NCI-H2081 (cell line): ENCODE measurements at places on chromosomes 16 and 17.

DNA sequence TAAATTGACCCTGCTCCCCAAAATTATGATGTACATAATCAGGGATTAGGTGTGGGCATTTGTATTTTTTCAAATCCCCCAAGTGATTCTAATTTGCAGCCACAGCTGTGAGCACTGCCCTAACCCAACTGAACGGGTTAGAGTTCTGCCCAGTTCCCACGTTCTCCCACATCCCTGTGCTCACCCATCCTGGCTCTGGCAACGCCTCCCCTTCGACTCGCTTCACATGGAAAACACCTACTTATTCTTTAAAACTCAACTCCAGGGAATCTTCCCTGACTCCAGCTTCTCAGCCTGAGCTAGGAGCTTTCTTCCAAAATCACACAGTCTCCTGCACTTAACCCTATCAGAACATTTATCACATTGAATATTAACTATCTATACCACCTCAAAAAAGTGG lies 17.6 kb upstream of the C16orf82 start:
- DNase-seq = no peak

DNA sequence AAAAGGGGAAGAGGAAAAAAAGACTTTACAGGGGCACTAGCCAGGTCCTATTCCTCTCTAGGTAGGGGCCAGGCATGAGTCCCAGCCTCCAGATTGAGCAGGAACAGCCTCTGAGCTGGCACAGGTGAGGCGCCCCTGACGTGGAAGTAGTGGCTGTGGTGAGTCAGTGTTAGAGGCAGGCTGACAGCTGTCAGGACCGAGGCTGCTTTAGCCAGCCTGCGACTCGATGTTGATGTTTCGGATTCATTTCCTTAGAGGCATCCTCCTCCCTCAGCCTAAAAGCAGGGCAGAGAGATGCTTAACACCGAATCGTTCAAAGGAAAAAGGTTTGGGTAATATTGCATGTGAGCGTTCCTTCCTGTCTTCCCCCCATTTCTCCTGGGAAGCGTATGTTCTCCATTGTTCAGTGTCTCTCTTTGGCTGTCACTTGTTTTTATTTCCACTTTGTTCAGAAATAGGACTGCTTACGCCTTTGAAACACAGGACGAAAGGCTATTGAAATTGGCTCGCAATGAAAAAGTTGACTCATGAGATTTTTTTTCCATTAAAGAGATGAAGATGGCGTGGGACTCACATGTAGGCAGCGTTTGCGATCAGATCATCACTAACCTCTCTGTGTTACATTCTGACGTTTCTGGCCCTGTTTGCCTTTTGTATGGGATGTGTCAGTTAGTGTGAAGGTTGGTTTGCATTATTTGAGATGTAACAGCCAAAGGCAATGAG lies 1.3 kb downstream of the KIAA0513 start:
- DNase-seq = no peak

DNA sequence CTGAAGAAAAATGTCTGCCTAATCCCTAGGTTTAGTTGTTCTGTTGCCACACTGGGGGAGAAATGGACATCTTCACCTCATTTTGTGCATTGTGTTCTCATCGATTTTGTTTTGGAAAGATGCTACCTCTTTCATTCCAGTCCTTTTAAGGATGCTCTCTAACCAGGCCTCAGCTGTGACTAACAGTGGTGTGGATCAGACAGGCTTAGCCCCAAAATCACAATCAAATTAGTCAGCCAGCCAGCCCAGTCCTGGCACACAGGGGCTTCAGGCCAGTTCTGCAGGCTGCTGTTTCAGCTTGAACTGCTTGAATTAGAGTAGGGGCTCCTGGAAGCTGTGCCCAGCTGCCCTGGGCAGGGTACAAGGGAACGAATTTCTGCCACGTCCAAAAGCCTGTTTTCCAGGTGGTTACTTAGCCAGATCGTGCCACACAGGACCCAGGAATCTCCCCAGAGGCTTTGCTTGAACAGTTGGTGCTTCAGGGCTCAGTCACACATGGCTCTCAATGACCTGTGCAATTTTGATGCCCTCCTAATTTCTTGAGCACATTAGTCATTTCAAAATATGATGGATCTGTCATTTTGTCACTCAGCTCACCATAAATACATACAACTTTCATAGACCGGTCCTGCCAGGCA lies 60.7 kb downstream of the CLEC16A start:
- no peak for DNase-seq

- no peak for DNase-seq
These were observed 72.2 kb downstream of the HS3ST3B1 start for GRCh38 chr17:14372905-14373613.

- DNase-seq = no peak
These were observed 171.8 kb downstream of the WSCD1 start for GRCh38 chr17:6241996-6242395.

DNA sequence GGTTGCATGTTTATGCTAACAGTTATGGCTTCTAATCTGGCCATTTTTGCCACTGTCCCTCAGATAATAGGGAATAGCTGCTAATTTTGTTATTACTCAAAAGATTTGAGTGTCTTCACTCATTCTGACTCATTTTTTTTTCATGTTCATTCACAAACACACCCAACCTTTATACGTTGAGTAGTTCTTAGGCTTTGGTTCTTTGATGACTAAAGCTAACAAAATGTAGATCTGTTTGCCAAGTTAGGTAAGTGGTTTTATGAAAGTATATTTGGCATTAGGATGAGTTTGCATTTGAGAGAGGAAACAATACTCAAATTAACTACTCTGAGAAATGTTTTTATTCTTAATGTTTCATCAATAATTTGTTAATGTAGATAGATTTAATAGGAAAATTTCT lies 3.6 kb downstream of the MAP2K4 start:
- no peak for DNase-seq

GRCh38 chr17:76405967-76406647 lies 21.7 kb downstream of the SPHK1 start:
- DNase-seq = peak; percentile 90

DNA sequence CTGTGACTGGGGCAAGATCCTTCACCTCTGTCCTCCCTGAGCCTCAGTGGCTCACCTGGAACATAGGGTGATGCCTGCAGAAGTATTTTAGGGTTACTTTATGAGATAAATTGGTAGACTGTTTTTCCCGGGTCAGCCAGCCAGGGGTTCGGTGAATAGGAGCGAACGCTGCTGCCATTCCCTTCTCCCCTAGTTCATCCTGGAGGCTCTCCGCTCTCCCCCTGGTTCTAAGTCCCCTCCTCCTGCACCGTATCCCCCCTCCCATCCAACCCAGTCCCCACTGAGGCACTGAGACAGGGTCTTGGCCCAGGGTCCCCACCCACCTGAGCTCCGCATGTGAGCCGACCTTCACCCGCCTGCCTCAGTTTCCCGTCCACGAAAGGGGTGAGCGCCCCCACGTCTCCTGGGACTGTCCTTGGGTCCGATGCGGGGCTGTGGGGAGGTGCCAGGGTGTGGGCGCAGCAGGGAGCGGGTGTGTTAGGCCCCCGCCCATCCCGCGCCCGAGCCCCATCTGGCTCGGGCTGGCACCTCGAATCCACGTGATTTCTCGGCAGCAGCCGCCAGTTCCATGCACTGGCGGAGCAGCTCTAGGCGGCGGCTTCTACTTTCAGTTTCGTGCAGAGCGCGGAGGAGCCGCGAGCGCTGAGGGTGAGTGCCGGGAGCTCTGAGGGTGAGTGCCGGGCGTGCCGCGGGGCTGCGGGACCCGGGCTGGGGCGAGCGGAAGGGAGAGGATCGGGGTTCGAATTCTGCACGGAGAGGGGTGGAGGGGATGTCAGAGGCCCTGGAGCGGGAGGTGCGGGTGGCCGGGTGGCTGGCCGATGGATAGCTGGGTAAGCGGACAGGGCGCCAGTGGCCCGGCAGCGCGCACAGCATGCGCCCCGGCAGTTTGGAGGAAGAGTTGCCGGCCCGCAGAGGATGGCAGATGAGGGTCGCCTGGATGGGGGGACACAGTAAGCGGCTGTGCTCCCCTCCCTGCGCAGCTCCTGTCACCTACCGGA lies at the start of gene NLRC5:
NLRC5 (plus strand) TSS at position 610 of the 998 bp plus-strand sequence. CDS start 31,156 bp downstream, outside the sequence.
- DNase-seq = peak; percentile 28

DNA sequence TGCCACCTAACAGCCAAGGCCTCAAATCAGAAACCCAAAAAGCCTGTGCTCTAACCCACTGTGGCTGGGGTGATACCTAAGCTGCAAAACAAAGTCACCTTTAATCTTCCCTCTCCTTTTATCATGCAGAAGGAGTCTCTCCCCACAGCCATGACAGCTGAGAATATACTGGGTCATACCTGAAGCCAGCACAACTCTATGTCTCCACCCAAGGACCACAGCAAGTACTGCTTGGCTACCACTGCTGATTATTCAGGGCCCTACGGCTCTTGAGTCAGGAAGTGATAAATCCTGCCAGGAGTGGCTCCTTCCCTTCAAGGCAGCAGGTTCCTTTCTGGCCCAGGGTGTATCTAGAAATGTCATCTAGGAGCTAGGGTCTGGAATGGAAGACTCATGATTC lies 151.5 kb upstream of the TOM1L1 start:
- DNase-seq = no peak

GRCh38 chr17:67829331-67829730 lies 4.0 kb downstream of the BPTF start:
- no peak for DNase-seq

GRCh38 chr16:12395268-12395667 lies 408.4 kb downstream of the CPPED1 start:
- no peak for DNase-seq

GRCh38 chr16:19886073-19886941 lies 1.7 kb upstream of the GPRC5B start:
- DNase-seq = peak; percentile 70

DNA sequence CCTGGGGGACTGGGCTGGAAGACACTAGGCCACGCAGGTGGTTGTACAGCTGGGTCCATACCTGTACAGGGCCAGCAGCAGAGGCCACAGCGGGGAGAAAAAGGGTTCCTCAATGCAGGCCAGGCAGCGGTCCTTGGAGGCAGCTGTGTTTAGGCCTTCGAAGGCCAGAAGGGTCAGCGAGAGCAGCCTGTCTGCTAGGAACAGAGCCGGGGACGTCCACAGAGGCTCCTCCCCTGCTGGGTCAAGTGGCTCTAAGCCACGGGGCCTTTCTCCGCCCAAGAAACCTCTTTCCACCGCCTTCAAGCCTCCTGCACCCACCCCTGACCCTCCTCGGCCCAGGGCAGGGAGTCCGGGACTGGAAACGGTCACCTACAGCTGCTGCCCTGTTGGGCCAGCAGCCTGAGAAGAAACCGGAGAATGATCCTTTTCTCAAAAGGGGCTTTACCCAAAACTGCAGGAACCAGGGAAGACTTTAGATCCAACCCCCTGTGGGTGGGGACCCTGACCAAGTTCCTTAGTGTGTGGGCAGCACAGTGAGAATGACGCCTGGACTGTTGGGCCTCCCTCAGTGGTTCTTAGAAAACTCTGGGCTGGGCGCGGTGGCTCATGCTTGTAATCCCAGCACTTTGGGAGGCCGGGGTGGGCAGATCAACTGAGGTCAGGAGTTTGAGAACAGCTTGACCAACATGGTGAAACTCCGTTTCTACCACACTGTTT lies 8.4 kb upstream of the SPATA2L start:
- DNase-seq = no peak

DNA sequence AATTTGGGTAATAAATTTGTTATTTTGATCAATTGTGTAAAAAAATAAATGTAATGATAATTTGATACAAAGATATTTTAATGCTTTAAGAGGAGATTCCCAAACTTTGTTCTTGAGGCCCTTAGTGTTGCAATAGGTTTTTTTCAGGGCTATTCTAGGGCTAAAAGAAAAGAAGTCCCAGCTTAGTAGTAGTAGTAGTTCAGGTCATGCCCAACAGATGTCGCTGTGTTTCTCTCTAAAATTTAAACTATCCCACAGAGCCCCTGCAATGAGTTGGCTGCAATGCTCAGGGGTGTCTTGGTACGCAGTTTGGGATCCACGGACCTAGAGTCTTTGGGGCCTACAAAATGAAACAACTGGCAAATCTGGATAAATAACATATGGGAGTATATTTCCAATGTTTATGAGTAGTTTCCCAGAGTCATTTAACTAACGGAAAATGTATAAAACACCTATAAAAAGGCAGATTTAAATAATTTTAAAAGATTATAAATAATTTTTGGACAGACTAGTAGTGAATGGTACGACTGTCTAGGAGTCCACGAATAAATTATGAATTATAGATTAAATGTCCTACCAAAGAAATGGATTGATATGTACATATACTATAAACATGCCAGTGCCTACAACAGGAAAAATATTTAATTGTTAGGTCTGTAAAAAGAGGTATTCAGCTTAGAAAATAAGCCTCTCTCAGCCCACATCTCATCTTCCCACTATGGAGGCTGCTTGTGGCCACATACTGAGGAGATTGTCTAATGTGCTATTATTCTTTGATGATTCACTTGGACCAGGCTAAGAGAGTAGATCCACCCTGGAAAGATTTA lies 228.5 kb upstream of the PMFBP1 start:
- DNase-seq = peak; percentile 31

DNA sequence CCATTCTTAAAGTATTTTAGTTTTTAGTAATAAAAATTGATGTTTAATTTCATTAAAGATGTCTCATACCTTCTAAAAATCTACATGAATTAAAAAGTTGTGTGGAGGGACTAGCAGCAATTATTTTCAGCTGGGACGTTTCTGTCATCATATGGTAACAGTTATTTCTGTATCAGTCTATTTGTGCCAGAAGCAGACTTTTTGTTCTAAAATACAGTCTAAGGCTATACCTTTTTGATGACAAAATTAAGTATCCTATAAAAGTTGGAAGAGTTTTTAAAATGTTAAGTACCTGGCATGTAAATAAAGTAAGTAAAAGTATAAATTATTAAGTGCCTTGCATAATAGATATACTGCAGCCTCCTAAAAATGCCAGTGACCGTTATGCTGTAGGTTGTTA lies 5.9 kb downstream of the TAOK1 start:
- DNase-seq = no peak

DNA sequence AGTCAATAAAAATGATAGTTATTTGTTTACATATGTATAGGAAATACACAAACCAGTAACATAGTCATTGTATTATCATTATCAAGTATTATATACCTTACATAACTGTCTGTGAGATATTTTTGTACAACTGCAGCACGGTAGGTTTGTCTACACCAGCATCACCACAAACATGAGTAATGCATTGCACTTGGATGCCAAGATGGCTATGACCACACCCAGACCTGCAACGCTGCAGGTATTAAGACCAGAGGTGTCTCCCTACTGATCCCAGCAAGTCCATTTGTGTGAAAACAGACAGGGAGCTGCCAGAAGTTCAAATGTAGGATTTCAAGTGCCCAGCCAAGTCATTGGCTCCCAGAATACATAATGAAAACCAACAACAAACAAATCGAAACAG lies 34.2 kb upstream of the NOS2 start:
- no peak for DNase-seq

DNA sequence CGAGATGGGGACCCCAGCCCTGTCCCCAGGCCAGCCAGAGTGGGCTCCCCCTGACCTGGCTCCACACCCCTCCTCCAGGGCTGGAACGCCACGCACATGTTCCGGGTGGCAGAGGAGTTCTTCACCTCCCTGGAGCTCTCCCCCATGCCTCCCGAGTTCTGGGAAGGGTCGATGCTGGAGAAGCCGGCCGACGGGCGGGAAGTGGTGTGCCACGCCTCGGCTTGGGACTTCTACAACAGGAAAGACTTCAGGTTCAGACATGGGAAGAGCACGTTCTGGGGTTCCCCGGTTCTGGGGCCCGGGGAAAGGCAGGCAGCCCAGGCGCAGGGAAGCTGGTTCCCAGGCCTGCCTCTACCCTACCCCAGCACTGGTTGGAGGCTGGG lies 4.6 kb downstream of the ACE start:
- no peak for DNase-seq
